ENCODE measurements at places on chromosomes 3 and 15.

GRCh38 chr3:127200086-127200691 lies 7.3 kb downstream of the PRR23E start:
- DNase-seq, result no peak

DNA sequence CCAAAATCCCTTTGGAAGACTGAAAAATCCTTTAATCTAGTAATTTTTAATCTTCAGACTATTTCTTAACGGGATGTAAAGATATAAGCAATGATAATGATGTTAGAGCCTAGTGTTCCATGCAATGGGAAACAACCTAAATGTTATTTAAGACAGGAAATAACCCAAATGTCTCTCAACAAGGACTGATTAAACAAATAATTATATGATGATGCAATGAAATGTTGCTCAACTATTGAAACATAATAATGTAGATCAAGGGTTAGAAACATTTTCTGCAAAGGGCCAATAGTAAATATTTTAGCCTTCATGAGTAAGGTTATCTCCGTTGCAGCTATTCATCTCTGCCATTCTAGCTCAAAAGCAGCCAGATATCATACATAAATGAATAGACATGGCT lies 275.4 kb downstream of the NEK10 start:
- no peak for DNase-seq

- no peak for DNase-seq
Observed at GRCh38 chr3:28982906-28983305, 298.0 kb upstream of the RBMS3 start.

- DNase-seq, result no peak
Observed at GRCh38 chr15:92000709-92001108, 147.2 kb downstream of the SLCO3A1 start.

- no peak for DNase-seq
Observed at GRCh38 chr15:60801395-60801794, 322.5 kb upstream of the ICE2 start.

DNA sequence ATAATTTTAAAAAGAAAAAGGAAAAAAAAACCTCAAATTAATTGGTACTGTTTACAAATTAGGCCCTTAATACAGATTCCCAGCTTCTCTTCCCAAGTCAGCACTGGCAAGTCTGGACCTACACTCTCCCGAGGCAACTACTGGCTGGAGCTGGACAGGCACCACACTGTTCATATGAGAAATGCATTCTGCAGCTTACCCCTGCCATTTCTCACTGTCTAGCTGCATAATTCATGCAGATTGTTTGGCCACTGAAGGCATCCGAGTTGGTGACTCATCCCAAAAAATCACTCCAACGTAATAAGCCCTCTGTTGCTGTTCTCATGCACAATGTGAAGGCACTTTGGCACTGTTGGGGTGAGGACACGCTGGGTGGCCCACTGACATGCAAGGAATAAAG lies 45.3 kb downstream of the ROPN1B start:
- DNase-seq, result no peak

DNA sequence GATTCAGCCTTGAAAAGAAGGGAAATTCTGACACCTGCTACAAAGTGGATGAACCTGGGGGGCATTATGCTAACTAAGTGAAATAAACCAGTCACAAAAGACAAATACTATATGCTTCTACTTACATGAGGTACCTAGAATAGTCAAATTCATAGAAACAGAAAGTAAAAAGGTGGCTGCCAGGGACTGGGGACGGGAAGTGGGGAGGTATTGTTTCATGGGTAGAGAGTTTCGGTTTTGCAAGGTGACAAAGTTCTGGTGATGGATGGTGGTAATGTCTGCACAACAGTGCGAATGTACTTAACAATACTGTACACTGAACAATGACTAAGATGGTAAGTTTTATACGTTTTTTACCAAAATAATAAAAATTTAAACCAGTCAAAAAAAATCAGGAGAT lies 4.8 kb downstream of the IDH2 start:
- peak; percentile 57 for DNase-seq

DNA sequence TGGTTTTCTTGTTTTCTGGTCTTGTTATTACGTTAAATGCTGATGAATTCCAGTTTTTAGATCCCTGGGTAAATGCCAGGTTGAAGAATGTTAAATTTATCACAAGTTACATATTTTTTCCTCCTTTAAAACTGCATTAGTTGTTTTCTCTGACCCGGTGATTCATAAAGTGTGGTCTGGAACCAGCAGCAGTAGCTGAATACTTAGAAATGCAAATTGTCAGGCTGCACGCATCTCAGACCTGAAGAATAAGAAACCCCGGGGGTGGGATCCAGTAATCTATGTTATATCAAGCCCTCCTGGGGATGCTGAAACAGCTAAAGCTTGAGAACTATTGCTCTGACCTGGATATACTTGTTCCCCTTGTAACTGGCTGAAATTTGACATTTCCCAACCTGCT lies 69.1 kb downstream of the PEX5L start:
- DNase-seq, result no peak

Data from stimulated activated CD4-positive, alpha-beta T cell treated with anti-CD3 and anti-CD28 coated beads, Interleukin-15, amount 100 ng/mL, for 48 hours (primary cell).